ENCODE measurements at places on chromosomes 3 and 15.
A peak's percentile ranks its signal among the peaks of the same experiment; 100 is the strongest.

DNA sequence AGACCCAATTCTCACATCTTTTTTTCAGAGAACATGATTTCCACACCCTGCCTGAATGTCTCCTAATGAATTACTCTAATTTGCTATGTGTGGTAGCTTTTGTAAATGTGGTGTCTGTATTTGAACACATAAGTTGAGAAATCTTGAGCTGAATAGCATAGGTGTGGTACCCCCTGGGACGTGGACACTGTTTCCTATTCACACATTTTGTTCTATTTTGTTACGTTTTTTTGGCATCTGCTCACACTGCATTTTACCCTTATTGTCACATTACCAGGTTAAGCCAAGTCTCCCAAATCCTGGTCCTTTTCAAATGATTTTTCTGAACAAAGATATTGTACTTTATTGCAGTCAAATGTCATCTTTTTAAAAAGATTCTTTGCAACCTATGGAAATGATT is 6.8 kb upstream of the MAPK6 start:
- no peak for DNase-seq

DNA sequence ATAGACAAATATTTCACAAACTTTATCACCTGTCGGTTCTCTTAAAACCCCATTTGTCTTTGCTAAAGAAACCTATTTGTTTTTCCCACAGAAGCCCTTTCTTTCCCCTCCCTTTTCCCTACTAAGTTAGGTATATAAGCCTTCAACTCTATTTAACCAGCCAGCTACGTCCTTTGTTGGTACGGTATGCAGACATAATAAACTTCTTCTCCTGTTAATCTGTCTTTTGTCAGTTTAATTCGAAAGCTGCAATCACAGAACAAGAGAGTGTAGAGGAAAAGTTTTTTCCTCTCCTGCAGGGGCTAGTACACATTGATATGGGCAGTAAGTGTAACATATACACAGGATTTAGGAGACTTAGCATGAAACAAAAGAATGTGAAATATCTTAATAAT is 21.9 kb upstream of the C15orf39 start:
- no peak for DNase-seq

- no peak for DNase-seq
Observed at GRCh38 chr3:133938770-133939462, 43.2 kb upstream of the RAB6B start.

- DNase-seq, result no peak
Observed at GRCh38 chr3:196662033-196662432, 22.5 kb downstream of the NRROS start.

- DNase-seq, result no peak
Observed at GRCh38 chr15:40372981-40373380, 9.5 kb upstream of the KNSTRN start.

DNA sequence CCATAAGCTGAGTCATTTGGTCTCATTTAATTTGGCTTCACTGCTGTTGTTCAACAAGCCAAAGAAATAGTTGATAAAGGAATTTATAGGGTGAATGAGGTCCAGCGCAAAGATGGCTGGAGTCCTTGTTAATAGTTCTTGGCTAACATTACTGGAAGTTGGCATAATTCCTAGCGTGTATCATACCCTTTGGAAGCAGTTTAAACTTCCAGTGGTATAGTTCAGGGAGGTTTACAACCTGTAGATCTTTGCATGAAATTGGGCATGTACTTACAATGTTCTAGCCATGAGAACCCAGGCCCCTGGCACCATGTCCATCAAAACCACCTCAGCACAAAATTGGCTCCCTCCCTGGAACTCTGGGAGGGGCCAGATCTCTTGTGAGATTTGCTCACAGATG is 380.8 kb downstream of the LRTM1 start:
- DNase-seq, result no peak

- DNase-seq, result no peak
Observed at GRCh38 chr3:107461721-107462120, 61.0 kb upstream of the BBX start.

GRCh38 chr3:149368674-149369497 is 8.6 kb downstream of the TM4SF1 start:
- no peak for DNase-seq

- no peak for DNase-seq
Observed at GRCh38 chr3:151327571-151328198, 1.7 kb downstream of the P2RY13 start.

DNA sequence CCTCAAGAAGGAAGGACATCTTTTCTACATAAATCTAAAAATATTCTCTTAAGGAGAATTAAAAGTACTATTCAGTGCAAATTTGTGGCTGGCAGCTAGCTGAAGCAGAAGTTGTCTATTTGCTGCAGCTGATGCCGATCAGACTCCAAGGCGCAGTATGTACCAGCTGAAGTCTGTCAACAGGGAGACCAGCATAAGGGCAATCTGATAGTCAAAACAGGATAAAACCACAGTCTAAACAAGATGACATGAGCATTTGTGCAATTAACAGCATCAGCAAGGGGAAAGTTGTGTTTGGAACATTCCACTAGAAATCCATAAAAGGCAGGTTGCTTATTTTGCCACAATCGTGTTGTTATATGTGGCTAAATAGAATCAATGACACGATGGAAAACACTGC is 198.2 kb upstream of the ROBO2 start:
- no peak for DNase-seq

DNA sequence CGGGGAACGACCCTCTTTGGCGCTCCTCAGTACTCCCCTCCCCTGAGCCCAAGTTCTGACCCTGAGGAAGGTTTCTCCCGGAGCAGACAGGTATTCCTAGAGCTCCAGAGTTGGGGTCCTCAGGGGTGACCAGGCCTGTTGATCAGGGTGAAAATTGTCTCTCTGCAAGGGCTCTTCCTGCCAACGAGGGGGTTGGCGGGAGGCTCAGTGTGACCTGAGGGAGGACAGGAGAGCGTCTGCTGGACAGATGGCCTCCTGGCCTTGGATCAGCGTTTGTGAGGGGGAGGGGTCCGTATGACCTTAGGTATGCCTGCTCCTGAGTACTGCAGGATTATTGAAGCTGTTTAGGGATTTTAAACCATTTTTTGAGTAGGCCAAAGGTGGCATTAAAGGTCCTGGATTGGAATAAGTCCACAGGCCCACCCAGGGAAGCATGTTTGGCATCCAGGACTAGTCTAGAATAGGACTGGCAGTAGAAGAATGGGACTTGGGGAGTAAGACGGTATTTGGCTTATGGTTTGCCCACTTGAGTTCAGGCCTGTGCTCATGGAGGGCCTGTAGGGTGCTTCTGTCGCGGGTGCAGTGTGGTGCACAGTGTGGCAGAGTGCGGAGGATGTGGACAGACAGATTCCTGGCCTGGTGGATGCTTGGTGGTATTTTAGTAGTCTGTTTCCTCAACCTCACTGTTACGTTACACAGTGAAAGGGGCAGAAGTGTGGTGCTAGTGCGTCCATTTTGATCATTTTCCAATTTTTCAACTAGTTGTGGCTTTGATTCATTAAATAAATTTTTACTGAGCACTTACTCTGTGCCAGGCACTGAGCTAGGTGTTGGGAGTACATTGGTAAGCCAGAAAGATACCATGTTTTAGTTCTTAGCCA is 959 bp downstream of the ZNF592 start:
- DNase-seq, result no peak

GRCh38 chr15:44066211-44066827 is 128.8 kb downstream of the FRMD5 start:
- peak; percentile 5 for DNase-seq

DNA sequence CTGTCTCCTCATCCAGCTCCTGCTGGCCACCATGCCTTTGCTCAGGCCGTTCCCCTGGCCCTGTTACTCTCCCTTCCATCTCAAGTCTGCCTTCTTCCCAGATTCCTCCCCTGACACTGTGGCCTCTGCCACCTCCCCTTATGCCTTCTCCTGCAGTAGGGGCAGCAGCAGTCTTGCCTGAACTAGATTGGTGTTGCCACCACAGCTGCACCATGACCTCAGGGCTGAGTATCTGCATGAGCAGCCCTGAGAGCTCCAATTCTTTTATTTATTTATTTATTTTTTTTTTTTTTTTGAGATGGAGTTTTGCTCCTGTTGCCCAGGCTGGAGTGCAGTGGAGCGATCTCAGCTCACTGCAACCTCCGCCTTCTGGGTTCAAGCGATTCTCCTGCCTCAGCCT is 13.8 kb upstream of the CAMP start:
- no peak for DNase-seq

DNA sequence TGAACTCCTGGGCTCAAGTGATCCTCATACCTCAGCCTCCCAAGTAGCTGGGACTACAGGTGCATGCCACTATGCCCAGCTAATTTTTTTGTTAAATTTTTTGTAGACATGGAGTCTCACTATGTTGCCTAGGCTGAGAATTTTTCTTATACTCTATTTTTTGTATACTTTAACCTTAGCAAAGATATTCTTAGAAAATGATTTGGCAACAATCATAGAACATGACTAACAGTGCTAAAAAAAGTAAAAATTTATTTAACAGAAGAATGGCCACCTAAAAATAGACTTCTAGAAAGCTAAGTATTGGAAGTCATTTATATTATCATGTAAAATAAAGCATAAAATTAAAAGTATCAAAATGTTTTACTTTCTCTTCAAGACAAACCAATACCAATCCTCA is 322.3 kb downstream of the PLCL2 start:
- DNase-seq, result no peak

GRCh38 chr3:56796202-56796601 is 5.5 kb downstream of the ARHGEF3 start:
- DNase-seq, result no peak

DNA sequence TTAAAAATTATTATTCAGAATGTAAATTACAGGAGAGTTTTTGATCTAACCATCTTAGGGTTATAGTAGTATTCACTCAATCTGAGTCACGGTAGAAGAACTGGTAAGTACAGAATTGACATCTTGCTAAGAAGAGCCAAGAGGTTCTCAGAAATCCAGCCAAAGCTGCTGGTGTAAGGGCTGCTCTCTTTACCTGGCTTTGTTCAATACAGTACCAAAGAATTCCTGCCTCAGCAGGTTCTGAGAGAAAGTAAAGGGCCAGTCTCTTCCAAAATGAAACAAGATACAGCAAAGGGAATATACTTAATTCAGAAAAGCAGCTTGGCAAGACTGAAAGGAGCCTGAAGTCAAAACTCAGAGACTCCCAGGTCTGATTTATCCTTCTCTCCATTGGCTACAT is 193.1 kb downstream of the TNIK start:
- DNase-seq, result no peak

DNA sequence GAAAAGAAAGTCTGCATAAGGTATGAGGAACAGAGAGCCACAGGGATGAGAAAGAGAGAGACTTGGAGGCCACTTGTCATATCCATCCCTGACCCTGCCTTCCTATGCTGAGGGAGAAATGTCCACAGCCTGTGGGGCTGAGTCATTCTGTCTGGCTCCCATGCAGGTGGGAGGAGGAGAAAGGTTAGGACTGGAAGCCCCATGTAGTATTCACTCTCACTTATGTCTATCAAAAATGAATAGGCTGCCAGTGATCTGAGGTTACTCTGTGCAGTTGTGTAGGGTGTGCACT is 71.3 kb downstream of the RAB11A start:
- no peak for DNase-seq

DNA sequence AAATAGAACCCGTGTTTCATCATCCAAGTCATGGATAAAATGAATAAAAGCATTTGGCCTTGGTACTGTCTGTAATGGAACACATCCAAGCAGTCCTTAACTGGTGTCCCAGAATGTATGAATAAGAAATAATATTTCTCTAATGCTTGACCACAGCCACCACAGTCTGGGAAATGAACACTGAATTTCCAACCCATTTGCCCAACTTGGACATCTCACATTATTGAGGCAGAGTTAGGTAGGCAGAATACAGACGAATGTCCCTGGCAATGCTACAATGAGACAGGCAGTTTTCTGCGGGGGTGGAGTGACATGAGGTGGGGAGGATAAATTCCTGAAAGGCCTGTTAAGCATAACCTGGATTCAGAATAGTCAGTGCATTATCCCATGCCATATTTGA is 245.7 kb downstream of the ZIC1 start:
- no peak for DNase-seq

DNA sequence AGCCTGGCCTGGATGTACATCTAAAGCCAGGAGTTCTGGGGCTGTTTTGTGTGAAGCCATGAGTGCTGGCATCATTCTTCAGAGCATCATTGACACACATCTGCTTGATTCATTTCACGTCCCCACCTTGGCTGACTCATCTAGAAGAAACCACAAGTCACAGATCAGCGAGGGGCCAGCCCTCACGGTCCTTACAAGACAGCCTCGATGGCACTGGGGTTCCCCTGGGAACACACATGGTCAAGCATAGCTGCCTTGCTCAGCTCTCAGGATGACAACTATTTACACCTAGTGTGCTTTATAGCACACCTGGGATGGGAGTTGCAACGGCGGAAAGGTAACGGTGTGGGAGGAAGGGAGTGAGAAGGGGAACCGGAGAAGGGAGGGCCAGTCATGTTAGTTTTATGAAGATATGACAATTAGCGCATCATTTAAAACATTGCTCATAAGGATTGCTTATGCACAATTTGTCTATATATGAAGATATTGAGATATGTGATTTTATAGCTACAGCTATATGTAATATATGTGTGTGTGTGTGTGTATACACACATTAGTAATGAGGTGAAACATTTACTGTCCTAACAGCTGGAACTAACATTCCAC is 227.1 kb downstream of the RPLP1 start:
- DNase-seq, result no peak

All from stimulated activated CD8-positive, alpha-beta memory T cell treated with anti-CD3 and anti-CD28 coated beads, Interleukin-7, amount 100 ng/mL, for 1 hour (primary cell).